HFFc6 (cell line): ENCODE measurements at places on chromosomes 1 and 21.

DNA sequence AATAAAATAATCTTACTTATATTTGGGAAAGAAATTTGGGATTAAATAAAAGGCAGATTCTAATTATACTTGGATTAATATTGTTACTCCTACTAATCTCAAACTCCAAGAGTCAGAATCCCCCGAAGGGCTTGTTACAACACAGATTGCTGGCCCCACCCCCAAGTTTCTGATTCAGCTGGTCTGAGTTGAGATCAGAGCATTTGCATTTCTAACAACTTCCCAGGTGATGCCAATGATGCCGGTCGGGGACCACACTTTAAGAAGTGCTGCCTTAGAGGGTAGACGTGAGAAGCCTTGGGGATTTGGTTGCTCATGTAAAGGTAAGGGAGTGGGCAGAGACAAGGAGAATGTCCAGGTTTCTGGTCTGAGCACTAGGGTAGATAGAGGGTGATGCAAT is 47.2 kb downstream of the FMN2 start:
- no peak for DNase-seq

DNA sequence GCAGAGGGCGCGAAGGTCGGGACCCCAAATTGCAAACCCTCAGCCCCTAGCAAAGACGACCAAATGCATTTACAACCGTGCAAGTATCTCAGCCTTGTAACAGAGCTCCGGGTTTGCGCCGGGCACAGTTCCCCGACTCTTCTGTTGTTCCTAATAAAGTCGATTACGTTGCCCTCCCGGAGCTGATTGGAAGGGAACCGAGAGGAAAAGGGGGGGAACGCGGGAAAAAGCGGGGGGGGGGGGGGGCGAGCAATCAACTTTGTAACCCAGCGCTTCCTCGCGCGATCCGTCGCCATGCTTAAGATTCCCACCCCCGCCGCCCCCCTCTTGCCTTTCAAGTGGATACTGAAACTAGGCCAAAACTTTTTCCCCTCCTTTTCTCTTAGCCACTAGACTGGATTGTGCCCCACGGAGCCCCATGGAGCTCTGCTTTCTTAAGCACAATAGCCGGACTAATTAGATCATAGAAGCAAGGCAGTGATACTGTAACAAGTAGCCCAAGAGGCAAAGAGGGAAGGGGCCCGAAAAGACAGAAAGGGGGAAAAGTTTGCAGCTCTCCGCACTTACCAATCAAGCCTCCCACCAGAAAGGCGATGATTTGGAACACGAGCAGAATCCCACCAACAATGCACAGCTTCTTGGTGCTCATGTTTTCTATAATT is 565 bp downstream of the WLS start:
- peak; percentile 40 for DNase-seq

- no peak for DNase-seq
Observed at GRCh38 chr1:209960926-209961325, 22.9 kb downstream of the SYT14 start.

- DNase-seq: no peak
Observed at GRCh38 chr1:30005972-30006619, 717.3 kb downstream of the MATN1 start.

GRCh38 chr1:3711381-3711779 is 40.9 kb upstream of the CCDC27 start:
- no peak for DNase-seq

DNA sequence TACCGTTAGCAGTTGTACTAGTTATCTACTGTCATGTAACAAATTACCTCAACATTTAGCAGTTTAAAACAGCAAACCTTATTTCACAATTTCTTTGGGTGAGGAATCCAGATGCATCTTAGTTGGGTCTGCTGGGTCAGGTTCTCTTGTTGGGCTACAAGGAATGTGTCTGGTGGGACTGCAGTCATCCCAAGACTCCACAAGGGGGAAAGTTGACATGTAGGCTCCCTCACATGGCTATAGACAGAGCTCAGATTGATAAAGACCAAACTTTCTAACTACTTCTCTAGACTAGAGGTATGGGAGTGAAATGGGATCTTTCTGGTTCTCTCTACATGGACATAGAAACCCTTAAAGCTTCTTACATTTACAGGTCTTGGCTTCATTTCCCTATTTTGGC is 160.9 kb downstream of the UCK2 start:
- no peak for DNase-seq

DNA sequence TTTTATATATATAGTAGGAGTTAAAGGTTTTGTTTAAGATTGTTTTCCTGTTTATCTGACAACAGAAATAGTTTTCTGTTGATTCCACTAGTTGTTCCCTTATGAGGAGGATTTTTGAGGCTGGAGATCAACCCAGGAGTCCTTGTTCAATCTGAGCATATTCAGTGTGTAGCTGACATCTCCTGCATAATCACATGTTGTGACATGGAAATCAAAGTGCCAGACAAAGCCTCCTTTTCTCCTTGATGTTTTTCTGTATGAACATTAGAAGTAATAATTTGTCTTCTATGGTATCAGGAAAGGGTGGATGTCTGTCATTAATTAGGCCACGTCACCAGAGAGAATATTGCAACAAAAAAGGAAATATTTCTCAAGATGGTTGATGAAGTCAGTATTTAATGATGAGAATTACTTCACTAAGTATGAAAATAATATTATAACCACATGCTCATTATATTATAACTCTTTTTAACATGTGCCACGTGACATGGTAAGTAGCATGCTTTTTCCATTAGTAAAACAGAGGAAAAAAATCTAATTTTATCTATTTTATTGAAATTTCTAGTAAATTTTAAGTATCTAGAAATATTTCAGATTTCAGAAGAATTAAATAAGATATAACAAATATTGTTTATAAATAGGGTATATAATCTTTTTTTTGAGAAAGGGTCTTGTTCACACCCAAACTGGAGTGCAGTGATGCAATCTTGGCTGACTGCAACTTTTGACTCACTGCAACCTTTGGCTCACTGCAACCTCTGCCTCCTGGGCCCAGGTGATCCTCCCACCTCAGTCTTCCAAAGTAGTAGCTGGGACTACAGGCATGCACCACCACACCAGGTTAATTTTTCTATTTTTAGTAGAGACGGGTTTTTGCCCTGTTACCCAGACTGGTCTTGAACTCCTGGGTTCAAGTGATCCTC is 223.5 kb downstream of the HMCN1 start:
- no peak for DNase-seq

DNA sequence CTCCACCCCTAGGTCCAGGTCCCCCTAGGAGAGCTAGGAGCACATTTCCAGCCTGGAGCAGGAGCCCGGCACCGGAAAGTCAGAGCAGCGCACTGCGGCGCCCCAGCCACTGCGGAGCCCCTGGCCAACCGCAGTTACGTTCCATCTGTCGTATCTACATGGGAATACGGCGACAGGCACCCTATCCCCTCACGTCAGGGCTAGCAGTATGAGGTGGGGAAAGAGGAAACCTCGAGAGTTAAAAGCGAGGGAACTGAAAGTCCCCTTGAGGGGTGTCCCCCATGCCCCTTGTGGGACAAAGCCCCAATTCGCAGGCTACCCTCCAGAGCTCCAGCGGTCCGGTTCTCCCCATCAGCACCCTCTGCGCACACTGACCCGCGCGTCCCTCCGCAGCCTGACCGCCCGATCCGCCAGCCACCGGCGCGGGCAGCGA is 995 bp downstream of the COLGALT2 start:
- DNase-seq: no peak

DNA sequence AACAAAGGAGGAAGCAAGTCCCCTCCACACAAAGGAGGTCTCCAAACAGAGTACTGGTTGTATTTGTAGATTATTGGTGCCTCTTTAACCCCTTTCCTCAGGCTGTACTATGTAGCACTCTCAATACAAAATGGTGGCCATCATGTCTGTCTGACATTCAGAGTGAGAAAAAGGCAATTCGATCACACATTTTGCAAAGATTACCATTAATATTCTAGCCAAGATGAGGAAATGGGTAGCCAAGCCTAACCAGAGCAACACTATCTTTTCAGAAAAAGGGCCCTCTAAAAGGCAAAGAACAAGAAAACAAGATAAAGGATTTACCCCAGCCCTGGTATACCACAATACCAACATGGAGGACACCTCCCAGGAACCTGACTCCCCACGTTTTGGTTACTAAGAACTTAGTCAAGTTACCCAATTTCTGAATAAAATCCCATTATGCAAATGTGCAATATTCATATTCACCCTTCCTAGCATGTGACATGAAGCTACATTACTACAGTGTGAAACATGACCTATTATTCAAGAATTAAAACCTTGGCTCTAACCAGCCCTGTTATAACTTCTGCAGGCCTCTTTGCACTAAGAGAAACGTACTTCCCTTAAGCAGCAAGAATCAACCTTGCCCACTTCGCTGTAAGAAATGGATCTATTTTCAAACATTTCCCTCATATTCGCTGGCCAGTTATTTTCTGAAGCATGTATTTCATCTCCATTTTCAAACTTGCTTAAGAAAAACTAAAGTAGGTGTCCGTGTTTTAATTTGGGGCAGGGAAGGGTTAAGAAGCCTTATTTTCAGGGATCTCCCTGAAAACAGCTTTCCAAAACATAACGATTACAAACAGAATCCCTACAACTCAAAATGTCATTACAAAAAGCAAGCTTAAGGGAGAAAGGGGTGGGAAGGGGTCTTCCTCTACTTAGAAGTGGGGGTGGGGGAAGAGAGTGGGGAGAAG is 2.1 kb downstream of the KDM5B start:
- DNase-seq: no peak

- no peak for DNase-seq
Observed at GRCh38 chr1:3213730-3214129, 144.7 kb downstream of the PRDM16 start.

GRCh38 chr1:210587566-210587965 is 258.9 kb downstream of the HHAT start:
- DNase-seq: no peak

DNA sequence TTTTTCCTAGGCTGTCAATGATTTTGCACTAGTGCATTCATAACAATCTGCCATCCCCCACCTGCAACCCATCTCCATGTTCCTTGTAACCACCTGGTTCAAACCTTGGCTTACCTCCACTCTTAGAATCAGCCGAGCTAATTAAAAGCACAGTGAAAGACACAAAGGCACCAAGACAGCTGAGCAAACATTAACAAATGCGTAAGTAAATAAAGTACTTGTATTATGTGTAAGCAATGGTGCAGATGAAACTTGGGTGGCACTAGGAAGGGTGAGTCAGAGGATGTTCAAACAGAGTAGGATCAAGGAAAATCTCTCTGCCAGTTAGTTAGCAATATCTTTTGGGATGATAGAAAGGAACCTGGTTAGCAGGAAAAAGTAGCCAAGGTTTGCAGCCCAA is 5.1 kb upstream of the FOXJ3 start:
- peak; percentile 52 for DNase-seq

- DNase-seq: no peak
Observed at GRCh38 chr1:181175955-181176354, 87.5 kb downstream of the IER5 start.

DNA sequence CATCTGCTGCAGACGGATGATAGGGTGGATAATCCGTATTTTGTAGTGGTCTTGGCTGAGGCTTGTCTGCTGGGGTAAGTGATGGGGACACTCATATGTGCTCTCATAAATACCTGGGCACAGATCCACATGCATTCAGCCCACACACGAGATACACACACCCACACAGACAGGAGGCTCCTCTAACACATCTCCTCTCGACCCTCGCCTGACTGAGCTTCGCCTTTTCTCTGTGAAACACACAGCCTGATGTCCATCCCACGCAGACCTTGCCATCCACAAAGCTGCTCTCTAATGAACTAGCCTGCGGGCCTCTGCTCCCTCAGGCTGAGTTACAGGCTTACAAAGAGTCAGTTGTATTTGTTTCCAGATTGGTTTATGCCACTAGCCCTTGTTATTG is 96.3 kb upstream of the CSF3R start:
- DNase-seq: no peak

DNA sequence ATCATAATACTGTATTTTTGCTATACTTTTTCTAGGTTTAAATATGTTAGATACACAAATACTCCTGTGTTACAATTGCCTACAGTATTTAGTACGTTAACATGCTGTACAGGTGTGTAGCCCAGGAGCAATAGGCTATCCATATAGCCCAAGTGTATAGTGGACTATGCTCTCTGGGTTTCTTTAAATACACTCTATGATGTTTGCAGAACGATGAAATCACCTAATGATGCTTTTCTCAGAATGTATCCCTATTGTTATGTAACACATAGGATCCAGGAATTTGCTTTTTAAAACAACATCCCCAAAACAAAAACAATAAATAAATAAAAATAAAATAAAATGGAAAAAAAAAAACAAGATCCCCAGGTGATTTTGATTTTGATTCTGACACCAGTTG is 18.1 kb upstream of the RBM15 start:
- no peak for DNase-seq

GRCh38 chr1:181090641-181091126 is 2.2 kb downstream of the IER5 start:
- DNase-seq: no peak

DNA sequence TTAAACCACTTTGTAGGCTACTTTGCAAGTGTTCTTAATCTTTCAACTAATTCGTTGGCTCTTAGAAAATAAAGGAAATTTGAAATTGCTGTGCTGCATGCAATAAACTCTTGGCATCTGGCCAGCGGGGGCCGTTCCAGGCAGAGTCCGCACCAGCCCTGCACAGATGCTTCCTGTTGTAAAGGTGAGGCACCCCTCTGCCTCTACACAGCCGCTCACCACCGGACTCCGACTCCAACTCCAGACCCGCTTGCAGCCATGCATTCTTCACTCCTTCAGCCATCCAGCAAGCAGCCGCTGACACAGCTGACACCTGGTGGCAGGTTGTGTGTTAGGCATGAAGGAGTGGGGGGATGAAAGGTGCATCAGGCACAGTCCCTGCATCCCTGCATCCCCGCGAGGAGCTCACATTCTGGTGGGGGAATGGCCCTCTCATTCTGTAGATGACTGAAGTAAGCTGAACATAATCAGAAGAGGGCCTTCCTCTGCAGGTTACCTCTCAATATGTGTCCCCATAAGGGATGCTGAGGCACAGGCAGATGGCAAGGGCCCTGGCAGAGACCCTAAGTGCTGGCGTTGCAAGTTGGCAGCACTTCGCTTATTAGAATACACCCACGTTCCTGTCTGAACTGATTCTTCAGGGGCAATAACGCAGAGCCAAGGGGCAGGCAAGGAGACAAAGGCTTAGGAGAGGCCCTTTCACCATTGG is 56.8 kb downstream of the GLIS1 start:
- no peak for DNase-seq

GRCh38 chr1:170703591-170703990 is 39.7 kb downstream of the PRRX1 start:
- no peak for DNase-seq
